ENCODE measurements at places on chromosomes 4 and X.

DNA sequence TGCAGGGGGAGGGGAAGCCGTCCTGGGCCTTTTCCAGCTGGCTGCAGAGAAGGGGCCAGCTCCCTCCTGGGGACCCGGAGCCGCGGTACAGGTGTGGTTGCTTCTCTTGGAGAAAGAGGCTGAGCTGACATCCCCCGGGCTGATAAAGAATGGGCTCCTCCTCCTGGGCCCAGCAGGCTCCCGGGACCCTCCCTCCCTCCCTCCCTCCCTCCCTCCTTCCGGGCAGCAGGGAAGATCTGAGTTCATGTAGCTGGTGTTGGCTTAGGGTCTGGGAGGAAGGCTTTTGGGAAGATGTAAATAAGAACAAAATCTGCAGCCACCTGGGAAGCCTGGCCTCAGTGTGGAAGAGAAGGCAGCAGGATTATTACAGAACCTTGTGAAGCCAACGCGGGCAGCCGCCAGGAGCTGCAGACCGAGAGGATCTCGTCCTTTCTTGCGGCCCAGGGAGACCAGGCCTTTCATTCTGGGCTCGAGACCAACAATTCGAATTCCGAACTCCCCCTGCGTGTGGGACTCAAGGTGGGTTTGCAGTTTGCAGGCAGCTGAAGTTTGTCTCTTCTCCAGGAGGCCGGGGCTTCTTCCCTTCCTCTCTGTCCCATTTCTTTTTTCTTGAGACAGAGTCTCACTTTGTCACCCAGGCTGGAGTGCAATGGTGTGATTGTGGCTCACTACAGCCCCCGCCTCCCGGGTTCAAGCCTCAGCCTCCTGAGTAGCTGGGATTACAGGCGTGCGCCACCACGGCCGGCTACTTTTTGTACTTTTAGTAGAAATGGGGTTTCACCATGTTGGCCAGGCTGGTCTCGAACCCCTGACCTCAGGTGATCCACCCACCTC lies at the start of gene PLCXD1:
Gene PLCXD1, plus strand, starts transcription at position 216 of the 834 bp plus-strand sequence. CDS start 2,807 bp downstream, outside the sequence.
- peak; percentile 56 for DNase-seq

GRCh38 chr4:16111533-16111932 lies 27.7 kb upstream of the PROM1 start:
- DNase-seq: no peak

DNA sequence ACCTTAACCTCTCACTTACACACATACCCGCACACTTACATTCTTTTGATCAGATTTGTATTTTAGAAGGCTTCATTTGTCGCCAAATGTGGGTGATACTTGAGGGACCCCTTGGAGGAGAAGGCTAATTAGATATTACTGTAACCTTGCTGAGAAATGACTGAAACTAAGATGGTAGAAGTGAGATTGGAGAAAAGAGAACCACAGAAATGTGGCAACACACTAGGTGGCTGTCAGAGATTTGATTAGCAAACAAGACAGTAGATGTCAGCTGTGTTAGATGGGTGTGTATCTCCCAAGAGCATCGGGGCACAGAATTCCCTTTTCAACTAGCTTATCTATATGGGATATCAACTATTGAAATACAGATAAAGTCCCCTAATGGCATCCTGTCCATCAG lies 149.3 kb upstream of the FABP2 start:
- DNase-seq: no peak

DNA sequence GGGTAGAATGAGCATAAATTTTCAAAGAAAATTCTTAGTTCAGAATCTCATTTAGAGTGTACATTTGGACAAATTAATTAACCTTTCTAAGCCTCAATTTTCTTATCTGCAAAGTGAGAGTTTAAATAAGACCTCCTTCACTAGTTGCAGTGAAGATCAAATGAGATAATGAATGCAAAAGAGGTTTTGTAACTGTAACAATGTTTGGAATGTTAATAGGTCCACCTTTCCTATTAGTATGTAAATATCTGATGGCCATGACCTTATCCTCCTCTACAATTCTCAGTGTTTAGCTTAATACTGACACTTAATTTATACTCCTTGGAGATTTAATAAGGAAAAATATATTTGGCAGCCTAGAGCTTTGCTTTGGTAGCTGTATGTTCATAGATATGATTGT lies 138.8 kb downstream of the GABRG1 start:
- no peak for DNase-seq

- no peak for DNase-seq
Measured at GRCh38 chrX:8067754-8068462, 103.2 kb downstream of the VCX2 start.

- DNase-seq: no peak
Measured at GRCh38 chr4:5365071-5366008, 314.1 kb downstream of the STK32B start.

DNA sequence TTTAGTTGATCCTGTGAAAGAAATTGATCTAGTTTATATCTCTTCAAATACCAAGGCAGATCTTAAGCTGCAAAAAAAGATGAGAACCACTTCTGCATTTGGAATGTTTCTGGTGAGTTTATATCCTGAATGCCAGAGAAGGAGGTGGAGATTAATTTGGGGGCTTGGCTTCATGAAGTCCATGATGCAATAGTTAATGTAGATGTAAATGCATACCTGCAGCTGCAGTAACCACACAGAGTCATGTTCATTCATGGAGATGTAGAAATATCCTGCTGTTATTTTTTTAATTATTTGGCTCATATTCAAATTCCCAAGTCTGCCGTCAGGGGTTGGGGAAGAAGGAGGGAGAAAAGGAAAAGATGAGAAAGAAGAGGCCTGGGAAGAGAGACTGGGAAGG lies at the start of gene SULT1E1:
Gene SULT1E1, minus strand, starts transcription at position 94 of the 400 bp plus-strand sequence. CDS start 2,501 bp downstream, outside the sequence.
- no peak for DNase-seq

- DNase-seq: no peak
Measured at GRCh38 chr4:101032541-101032940, 314.8 kb downstream of the PPP3CA start.

DNA sequence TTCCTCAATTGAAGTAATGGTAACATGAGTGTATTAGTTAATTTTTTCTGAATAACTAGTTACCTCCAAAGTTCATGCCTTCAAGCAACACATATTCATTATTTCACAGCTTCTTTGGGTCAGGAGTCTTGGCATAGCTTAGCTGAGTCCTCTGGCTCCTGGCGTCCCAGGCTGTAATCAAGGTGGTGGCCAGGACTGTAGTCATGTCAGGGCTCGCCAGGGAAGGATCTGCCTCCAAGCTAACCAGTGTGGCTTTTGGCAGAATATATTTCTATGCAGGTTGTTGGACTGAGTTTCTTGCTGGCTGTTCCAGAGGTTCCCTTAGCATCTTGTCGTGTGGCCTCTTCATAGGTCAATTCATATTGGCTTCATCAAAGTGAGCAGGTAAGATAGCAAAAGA lies 10.0 kb upstream of the HS3ST1 start:
- DNase-seq: no peak

GRCh38 chrX:55619547-55619946 lies 3.7 kb upstream of the FOXR2 start:
- no peak for DNase-seq

DNA sequence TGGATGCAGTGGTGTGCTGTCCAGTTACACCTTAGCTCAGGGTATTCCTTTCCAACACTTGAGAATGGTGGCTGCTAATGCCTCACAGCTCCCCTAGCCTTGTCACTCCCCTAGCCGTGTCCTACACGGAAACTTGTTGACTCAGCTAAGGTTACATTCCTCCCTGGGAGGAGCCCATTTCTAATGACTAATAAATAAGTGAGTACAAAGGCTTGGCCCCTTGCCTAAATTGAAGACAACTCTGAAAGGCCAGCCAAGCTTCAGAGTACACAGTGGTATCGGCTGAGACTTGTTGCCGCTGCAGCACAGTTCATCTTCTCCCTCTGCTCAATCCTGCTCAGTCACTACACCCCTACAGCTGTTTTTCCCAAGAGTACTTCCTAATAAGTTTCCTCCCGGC lies 21.2 kb upstream of the SLC25A31 start:
- DNase-seq: no peak

DNA sequence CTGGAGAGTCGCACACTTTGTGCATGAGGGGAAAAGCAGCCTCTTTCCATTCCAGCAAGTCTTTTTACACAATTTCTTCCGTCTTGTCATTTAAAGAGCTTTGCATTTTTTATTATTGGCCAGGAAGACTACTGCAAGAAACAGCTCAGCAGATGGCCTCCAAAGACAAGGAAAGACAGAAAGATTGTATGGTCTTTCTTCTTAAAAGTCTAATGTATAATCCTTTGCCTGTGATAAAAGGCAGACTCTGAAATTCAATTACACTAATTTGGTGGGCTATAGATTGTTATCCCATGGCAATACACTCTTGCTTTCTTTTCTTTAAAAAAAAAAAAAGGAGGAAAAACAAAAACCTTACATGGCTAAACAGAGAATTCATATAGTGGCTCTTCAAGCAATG lies 5.9 kb downstream of the CAPN6 start:
- DNase-seq: no peak

- DNase-seq: no peak
Measured at GRCh38 chr4:102343964-102344519, 1.2 kb downstream of the SLC39A8 start.

DNA sequence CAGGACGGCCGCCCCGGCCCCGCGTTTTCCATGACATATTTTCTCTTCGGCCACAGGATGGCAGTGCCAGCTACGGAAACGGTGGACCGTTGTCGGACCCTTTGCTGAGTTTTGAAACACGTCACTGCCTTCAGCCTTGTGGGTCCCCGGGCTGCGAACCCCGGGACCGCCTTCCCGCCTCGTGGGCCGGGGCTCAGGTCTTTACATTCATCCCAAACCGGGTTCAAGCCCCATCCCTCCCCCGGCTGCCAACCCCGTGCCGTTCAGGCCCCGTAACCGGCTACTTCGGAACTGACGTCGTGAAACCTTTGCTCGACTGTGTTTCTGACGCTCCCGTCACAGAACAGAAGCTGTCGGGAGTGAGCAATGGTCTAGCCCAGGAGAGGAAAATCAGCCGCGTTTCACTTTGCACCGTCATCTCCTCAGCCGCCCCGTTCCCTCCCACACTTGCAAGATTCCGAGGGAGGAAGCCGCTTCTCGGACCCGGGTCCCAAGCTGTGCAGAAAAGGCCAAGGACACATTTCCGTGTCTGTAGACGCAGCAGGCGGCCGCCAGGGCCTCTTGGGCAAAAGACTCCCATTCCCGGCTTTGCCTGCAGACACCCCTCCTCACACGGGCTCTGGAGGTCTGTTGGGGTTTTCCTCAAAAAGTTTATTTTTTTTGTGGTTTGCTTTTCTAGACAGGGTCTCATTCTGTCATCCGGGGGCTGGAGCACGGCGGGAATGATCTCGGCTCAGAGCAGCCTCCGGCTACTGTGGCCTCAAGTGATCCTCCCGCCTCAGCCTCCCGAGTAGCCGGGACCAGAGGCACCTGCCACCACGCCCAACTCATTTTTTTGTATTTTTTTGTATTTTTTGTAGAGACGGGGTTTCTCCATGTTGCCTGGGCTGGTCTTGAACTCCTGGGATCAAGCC lies 41.4 kb upstream of the PPP2R3B start:
- DNase-seq: peak; percentile 28

DNA sequence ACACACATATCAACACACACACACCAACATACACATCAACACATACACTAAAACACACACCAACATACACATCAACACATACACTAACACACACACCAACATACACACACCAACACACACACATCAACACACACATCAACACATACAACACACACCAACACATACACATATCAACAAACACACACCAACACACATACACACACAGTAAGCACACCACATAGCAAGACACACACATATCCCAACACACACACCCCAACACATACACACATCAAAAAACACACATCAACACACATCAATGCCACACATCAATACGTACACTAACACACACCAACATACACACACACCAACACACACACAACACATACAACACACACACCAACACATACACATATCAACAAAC lies 40.9 kb upstream of the MAN2B2 start:
- DNase-seq: no peak

DNA sequence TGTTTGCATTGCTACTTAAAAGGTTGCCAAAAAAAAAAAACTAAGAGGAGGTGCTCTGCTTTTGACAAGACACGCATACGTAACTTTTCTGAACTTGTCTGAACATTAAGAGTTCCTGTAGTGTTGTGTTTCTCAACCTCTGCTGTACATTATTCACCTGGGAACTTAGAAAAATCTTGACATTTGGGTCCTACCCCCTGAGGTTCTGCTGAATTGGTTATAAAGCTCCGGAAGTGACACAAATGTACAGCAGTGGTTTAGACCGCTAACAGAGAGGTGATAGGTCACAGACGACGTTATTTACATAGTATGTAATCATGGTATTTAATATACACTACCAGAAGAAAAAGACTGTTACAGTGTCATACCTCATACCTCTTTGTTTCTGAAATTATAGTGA lies 61.1 kb downstream of the CPEB2 start:
- DNase-seq: no peak

- DNase-seq: no peak
Measured at GRCh38 chr4:86274642-86275041, 85.2 kb downstream of the MAPK10 start.

DNA sequence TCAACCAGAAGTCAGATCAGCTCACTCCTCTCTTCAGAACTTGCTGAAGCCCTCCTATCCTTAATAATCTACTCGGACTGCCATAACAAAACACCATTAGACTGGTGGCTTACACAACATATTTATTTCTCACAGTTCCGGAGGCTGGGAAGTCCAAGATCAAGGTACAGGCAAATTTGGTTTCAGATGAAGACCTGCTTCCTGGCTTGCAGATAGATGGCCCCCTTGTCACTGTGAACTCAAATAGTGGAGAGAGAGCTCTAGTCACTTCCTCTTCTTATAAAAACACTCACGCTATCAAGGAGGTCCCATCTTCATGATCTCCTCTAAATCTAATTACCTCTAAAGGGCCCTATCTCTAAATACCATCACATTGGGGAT lies 125.1 kb downstream of the CAMK2D start:
- DNase-seq: no peak

GRCh38 chr4:22595684-22596083 lies 79.8 kb upstream of the ADGRA3 start:
- no peak for DNase-seq

DNA sequence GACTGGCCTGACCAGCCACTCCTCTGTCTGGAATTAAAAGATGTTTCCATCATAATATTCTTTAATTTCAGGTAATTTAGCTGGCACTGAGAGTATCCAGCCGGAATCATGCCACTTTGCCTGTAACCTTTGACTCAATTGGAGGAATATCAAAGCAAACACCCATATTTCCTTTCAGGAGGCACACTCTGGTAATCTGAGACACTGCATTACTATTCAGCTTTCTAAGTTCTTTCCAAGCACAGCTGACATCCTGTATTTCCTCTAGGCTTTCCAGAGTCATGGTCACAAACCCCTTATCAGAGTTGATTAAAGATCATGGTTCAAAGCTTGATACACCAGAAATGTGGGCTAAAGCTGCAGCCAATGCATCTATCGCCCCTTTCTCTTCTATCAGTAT lies 29.3 kb downstream of the INTS12 start:
- no peak for DNase-seq

DNA sequence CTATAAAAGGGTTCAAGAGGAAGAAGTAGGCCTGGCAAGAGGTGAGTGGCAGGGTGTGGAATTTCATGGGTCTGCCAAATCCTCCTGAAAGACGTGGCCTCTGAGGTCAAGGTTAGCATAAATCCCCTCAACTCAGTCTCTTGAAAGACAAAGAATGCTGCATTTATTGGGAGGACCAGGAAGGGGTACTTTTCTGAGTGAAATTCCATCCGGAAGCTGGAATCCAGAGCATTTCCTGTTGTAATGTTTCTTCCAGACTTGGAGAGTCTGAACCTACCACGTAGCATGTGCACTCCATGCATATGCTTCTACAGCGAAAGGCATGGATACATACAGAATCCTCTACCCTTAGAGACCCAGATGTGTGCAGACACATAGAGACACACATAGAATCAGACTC lies 13.4 kb upstream of the FGD1 start:
- DNase-seq: no peak

- no peak for DNase-seq
Measured at GRCh38 chr4:170102426-170102825, 12.7 kb upstream of the AADAT start.

Data from progenitor cell of endocrine pancreas (in vitro differentiated cells).